Panc1 (cell line): ENCODE measurements at places on chromosomes 12 and 14.

GRCh38 chr14:100567009-100567876 is 20.0 kb downstream of the BEGAIN start:
- DNase-seq = no peak

- DNase-seq = no peak
Measured at GRCh38 chr14:49908433-49908782, 15.5 kb downstream of the ARF6 start.

DNA sequence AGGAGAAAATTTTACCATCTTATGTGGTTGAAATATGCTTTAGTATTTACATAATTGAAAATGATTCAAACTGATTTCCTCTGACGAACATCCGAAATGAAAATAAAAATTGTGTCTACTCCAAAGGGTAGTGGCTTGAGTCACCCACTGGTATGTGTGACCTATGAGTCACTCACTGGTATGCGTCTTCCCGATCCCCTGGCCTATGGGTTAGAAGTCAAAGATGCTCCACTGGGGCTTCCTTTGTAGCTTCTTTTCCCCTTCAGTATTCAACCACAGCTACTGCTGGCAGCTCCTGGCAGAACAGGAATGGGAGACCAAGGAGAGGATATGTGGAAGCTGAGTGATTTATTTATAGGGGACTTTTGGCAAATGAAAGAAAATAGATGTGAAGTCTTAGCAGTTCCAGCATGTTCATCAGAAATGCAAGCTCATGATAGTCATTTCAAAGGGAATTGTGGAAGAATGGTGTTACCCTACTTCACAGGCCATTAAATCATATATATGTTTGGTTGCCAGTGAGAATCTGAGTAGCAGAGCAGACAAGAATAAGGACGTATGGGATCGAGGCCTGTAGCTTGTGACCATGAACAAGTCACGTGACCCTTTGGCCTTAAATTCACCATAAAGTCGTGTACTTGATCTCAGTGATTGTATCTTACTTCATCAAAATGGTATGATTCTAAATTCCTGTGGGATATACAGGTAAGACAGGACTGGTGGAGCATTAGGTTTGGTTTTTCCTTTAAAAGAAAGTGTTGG is 108.3 kb downstream of the CRADD start:
- peak; percentile 79 for DNase-seq

GRCh38 chr12:45231515-45232145 is 15.7 kb downstream of the ANO6 start:
- no peak for DNase-seq

DNA sequence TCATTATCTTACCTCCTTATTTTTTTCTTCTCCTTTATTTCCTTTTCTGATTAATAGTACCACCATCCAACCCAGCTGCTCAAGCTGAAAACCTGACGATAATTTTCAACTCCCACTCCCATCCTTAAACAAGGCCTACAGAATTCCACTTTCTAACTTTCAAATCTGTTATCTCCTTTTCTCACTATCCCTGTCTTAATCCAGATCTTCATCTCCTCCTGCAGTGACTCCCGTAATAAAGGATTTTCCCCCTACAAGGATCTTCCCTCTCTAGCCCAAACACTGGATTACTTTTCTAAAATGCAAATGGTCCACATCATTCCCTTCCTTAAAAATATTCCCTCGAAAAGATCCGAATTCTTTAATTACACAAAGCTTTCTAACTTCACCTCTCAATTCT is 1.5 kb downstream of the TRAPPC6B start:
- DNase-seq = no peak

DNA sequence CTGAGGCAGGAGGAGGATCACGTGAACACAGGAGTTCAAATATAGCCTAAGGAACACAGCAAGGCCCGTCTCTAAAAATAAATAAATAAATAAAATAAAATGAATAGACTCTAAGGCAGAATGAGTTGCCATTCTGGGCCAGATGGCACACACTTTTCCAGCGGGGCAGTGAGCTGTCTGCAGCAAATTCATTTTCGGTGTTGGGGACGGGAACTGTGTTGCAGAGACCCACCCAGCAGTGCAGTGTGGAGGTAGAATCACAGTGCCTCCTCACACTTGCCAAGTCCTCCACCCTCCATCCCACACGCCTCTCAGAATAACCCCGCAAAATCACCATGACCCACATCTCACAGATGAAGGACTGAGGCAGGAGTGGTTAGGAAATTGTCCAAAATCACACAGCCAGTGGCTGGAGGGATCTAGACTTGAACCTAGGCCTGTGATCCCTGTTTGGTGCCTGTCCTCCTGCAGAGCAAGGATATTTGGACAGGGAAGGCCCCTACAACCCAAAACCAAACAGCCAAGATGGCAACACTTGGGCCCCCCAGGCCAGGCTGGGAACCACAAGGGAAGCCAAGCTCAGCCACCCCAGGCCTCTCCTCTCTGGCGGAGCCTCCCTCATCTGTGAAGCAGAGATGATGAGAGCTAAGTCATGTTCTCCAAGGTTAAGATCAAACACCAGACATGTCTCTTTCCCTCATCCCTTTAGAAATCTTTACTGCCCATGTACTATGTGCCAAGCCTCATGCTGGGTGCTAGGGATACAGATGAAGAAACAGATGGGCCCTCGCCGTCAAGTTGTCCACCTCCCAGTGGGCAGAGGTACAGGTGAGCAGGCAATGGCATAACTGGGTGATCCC is 152.7 kb downstream of the DPF3 start:
- DNase-seq = no peak

GRCh38 chr12:102433304-102433703 is 47.1 kb downstream of the IGF1 start:
- DNase-seq = no peak

- DNase-seq = no peak
Measured at GRCh38 chr14:93054006-93054405, 61.7 kb downstream of the ITPK1 start.

DNA sequence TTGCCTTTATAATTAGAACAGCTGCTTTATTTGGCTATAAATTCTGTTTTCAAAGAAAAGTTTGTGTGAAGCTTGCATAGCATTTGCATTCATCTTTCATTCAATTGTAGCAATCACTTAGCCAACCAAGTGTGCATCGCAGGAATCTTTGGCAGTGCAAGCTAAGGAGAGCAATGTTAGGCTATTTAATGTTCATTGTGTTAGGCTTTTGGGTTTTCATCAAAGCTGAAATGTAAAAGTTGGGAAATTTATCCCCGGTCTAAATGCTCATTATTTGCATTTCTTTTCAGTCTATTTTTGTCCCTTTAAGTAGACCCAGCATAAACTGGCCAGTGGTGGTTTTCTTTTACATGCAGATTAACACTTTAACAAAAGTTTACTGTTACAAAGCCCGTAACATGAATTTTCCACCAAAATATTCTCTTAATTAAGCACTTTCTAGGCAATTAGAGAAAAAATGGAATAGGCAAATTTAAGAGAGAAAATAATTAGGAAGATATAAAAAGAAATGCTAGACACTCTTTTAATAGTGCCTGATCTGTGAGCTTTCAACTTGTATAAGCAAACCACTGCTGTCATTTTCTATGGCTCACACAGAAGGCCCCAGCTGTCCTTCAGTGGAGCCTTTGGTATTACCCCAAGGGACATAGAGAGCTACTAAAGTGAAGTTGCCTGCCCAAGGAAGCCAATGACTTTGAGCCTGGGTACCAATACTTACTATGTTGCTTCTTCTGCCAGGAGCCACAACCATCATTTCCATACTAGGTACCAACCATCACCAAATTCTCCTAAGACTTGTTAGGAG is 898.9 kb upstream of the SEL1L start:
- no peak for DNase-seq

DNA sequence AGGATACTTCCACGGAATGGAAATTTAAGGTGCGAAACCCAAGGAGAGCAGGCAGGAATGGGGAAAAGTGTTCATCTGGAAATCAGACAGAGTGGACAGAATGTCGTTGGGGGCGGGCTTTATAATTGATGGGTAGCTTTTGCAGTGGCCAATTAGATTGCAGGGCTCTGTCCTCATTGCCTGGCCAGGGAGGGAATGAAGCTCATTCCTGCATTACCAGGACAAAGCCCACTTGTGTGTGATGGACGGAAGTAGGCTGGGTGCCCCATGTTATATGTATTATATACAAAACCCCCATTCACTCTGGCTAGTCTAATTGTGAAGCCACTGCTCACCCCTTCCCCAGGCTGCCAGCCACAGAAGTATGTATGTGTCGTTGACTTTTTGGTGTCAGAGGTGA is 23.6 kb downstream of the ZNF664 start:
- DNase-seq = no peak
